Fibroblast of upper back skin (primary cell): ENCODE measurements at places on chromosomes 5 and 9.

DNA sequence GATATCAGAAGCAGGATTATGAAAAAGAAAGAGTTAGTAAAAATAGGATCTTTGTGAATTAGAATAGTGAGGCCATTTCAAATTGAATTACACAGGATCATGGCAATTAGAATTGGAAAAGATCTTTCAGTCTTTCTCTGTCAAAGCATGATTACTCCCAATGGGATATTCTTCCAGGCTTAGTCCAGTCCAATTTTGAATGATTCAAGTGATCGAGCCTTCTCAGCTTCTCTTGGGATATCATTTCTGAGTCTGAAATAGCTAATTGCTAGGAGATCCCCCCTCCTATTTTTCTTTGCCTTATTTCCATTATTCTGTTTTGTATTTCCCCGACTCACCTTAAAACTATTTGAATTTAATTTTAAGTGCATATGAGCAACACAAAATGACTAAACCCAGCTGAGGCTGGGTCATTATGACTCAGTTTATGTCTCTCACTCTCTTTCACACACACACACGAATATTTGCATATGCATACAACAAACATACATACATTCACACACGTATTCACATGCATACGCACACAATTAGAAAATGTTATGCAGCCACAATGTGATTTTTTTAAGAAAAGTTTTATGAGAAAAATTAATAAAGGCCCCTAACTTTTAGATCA is 34.8 kb upstream of the EFNA5 start:
- peak; percentile 65 for DNase-seq

- no peak for DNase-seq
Observed at GRCh38 chr9:116544896-116545295, 142.2 kb upstream of the TRIM32 start.

DNA sequence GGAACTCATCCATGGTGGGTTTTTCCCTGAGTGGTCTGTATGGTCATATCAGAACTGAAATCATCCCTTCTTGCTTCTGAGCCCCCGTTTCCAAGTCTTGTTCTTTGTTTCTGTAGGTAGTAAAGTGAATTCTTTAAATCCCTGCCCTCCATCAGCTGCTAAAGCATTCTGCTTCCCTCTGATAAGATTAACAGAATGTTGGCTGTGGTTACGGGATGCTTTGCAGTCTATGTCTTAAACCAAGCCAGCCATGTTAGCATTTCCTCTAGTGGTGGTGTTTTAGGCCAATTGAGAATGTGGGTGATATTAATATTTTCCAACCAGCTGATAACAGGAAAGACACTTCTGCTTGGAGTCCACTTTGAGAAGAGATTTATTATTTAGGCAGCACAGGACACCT is 22.0 kb upstream of the KCNIP1 start:
- DNase-seq = no peak

DNA sequence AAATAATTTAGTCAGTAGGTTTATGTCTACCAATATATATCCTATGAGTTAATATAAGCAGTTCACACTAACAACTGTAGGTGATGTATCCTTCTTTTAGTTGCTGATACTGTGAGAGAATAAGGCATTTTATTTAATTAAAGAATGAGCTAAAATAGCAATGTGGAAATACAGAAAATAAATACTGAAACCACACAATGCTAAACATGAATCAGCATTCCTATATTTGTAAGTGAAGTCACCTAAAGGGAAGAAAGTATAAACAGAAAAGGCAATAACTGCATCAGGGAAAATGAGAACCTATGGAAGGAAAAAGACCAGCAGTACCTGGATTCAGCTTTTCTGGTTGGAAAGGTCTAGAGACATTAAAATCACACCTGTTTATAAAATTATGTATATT is 336.0 kb downstream of the PDE4D start:
- DNase-seq = no peak

DNA sequence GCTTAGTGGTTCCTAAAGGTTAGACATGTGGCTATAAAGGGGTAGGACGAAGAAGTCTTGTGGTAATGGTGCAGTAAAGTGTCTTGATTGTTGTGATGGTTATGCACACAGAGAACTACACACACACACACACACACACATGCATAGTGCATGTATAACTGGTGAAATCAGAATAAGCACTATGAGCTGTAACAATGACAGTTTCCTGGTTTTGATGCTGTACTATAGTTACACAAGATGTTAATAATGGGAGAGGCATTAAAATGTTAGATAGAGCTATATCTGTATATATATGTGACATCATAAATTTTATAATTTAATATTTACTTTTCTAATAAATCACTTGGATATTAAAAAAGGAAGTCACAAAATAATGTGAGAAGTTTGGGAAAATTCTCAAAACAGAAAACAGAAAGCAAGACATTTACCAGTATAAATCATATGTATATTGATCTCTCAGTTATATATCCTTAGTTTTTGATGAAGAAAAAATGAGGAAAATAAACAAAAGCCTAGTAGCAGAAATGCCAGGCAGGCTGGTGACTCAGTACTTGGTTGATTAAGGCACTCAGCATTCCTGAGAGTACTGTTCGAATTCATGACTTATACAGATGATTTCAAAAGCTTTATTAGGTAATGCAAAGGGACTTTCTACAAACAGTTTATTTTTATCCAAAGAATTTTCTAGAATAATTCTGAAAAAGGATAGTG is 350.5 kb upstream of the DAB2 start:
- DNase-seq = peak; percentile 90

DNA sequence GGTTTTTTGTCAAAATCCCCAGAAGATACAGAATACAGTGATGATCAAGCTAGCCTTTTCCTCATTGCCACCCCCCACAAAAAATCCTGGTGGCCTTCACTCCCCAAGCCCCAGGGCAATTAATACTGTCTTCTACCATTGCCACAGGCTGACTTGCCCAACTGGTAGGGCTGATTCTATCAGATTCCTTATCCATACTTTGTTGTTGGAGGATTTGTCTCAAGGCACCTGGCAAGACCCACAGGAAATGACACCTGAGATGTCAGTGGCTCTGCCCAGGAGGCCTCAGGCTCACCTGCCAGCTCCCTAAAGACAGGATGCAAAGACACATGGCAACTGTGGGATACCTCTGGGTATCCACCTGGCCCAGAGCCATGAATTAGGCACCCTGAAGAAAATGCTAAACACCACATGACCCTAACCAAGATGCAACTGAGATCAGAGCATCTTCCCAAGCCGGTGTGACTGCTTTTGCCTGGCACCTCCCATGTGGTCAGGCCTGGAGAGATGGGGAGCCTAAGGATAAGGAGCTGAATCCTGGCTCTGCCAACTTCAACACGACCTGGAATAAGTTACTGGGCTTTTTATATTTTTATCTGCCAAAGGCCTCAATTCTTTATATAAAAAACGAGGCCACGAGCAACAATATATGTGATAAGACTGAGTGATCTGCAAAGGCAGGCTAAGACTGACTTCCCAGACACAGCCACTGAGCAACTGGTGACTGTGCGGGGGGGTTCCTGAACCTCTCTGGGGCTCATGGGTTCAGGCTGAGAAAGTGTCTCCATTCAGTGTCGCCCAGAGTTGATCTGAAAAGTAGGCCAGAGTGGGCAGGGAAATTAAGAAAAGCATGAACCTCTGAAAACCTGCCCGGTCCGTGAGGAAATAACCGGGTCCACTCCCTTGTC is 944 bp downstream of the ATOX1 start:
- DNase-seq = no peak

DNA sequence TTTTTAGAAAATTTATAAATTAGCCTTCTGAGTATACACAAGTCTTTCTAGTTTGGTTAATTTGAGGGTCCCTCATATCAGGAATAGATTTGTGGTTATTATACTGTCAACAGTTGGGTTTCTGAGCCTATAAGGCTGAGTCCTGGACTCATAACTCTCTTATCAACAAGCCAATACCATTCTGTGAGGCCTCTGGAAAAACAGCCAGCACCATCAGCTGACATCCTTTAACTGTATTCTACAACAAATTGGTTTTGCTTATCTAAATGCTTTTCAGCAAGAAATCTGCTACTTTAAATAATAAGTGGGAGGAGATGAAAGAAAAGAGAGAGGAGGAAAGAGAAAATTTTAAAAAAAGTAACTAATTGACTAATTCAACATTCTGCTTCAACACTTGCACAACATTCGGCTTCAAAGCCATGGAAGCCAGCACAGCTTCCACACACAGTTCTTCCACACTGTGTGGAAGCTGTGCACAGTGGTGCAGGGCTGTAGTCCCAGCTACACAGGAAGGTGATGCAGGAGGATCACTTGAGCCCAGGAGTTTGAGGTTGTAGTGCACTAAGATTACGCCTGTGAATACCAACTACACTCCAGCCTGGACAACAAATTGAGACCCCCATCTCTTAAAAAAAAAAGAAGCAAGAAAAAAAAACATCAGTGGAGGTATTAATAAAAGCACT is 84.5 kb downstream of the UBAP2 start:
- no peak for DNase-seq

DNA sequence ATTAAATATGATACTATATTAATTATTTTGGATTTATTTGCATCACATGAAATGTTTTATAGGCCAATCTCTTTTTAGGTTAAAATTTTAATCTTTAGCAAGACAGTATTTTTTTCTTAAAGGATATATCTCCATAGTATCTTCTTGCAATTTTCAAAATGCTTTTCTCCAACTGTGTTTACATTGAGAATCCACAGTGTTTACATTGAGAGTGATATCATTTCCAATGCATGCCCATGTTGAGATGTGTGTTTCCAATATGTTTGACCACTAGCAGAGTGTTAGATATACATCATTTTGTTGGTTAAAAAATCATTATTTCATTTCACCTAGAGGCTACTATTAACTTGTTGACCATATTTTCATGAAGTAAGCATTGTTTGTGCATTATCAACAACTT is 17.3 kb downstream of the VCAN start:
- DNase-seq = peak; percentile 43

GRCh38 chr9:130487500-130487899 is 42.7 kb downstream of the ASS1 start:
- DNase-seq = no peak

- no peak for DNase-seq
Observed at GRCh38 chr9:114733816-114734215, 51.8 kb upstream of the TEX48 start.

DNA sequence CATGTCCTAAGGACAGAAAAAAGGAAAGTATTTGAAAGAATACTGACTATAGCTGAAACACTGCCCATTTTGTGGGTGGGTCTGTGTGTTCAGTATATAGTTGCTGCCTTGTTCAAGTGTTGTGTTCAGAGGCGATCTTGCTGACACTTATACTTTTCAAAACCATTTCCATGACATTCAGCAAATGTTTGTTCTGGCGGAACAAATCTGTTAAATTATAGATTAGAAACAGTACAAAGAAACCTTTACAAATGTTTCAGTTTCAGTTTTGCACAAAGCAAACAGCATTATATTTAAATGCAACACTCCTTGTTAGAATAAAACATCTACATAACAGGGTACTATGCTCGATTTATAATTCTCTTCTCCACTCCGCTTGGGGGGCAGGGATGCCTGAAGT is 2276.3 kb downstream of the MAT2B start:
- DNase-seq = no peak

- DNase-seq = no peak
Observed at GRCh38 chr9:103730866-103731265, 363.2 kb upstream of the SMC2 start.

GRCh38 chr9:123267481-123268198 is 746 bp downstream of the STRBP start:
- DNase-seq = no peak

DNA sequence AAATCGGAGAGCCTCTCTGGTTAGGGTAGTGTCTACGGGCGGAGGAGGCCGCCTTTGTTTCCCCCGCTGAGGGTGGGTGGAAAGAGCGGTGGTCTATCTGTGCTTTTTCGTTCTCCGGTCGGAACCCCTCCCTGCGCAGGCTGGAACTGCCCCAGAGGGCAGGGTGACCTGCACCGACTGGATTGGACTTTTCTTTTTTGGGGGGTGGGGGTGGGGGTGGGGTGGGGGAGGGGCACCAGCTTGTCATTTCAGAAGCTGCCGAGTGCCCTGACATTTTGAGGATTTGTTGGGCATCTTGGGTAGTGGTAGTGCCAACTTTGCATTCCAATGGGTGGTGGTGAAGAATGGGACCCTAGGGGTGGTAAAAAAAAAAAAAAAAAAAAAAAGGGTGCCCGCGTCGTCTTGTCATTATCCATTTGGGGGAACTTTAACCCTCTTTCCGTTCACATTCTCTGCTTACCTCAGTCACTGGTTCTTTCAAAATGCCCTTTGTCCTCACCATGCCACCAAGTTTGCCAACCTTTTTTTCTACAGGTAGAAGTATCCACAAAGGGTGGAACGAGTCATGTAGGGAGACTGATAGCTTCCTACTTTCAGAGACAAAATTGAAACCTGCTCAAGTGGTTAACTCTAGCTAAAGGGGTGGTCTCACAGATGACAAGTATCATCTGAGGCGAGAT is 1.3 kb downstream of the UBE2R2 start:
- no peak for DNase-seq

GRCh38 chr9:114408645-114409044 is 20.9 kb upstream of the AKNA start:
- no peak for DNase-seq

DNA sequence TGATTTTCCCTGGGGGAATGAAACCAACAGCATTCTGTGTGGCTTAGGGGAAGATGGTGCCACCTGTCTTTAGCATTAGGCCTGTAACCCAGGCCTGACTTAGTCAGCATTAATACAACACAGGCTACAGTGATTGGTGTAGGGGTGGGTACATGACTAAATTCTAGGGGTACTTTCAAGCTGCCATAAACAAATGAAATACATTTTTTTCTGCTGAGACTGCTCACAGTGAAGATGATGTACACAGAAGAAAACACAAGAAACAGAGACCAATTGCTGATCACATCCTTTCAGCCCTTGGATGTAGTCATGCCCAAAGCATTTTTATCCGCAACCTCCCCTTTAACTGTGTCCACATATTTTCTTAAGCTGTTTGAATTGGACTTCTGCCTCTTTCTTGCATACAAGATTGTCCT is 527.2 kb downstream of the KCTD16 start:
- peak; percentile 94 for DNase-seq

DNA sequence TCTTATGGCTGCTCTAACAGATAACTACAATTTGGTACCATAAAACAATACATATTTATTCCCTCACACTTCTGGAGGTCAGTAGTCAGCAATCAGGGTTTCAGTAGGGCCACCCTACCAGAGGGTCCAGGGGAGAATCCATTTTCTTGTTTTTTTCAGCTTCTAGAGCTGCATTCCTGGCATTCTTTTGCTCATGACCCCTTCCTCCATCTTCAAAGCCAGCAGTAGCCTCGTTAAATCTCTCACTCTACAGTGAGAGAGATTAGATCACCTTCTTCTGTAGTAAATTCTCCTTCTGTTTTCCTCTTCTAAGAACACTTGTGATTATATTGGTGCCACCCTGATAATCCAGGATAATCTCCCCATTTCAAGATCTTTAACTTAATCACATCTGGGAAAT is 187.4 kb downstream of the RFK start:
- no peak for DNase-seq

DNA sequence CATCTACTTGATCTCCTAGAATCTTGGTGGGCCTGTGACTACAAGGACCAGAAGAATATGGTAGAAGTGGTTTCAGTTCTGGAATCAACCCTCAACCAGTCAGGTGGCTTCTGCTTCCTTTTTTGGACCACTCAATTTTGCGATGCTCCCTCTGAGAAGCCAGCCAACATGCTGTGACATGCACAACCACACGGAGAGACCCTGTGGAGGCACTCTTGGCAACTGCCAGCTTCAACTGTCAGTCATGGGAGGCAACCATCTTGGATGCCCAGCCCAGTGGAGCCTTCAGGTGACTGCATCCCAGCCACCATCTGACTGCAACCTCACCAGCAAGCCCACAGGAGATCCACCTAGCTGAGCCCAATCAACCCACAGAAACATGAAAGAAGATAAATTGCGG is 137.3 kb downstream of the FAM114A2 start:
- no peak for DNase-seq
